ENCODE measurements at places on chromosomes 7 and 10.

DNA sequence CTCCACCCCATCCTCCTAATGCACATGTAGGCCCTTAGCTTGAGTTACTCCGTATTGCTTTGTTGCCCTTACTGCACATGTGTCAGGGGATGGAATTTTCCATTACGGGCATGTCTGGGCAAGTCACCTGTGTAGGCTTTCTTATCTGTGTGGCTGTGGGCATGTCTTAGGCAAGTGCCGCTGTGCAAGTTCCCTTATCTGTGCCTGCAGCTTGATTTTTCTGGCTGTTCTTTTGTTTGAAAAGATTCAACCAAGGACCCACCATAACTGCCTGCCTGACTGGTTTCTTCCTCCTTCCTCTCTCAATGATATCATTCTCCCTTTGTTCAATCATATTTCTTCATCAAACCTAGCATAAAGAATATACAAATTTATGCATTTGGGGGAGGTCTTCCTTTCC lies 88.5 kb downstream of the AKR1D1 start:
- DNase-seq = no peak

DNA sequence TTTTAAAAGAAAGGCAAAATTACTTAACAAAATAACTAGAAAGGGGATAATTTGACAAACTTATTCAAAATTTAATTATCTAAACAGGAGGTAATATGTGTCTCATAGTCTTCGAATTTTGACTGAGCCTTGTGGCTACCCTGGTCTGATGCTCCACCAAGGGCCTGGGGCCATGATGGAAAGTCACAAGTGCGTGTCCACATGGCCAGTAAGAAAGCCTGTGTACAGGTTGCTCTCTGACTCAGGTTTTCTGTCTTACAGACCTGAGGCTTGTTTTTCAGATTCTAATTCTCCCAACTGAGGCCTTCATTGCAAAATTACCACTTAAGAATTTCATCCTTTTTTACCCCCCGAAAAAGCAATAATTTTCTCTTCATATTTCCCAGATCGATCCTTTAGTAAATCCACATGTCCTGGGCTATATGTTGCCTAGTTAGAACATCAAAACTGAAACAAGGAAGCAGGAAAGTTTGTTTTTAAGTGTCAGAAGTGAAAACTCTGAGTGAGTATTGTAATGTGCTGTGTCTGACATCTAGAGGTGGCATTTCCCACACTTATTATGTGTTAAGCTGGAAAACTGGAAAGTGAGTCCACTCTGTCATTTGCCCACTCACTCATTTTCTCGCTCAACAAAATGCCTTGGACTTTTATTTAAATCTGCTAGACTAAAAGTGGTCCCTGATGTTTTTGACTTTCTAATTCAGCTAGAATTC lies 10.0 kb downstream of the CYP3A43 start:
- DNase-seq = no peak

GRCh38 chr10:103145860-103146466 lies 47.1 kb downstream of the NT5C2 start:
- no peak for DNase-seq

- DNase-seq = no peak
Measured at GRCh38 chr7:82715344-82715743, 271.8 kb upstream of the CACNA2D1 start.

DNA sequence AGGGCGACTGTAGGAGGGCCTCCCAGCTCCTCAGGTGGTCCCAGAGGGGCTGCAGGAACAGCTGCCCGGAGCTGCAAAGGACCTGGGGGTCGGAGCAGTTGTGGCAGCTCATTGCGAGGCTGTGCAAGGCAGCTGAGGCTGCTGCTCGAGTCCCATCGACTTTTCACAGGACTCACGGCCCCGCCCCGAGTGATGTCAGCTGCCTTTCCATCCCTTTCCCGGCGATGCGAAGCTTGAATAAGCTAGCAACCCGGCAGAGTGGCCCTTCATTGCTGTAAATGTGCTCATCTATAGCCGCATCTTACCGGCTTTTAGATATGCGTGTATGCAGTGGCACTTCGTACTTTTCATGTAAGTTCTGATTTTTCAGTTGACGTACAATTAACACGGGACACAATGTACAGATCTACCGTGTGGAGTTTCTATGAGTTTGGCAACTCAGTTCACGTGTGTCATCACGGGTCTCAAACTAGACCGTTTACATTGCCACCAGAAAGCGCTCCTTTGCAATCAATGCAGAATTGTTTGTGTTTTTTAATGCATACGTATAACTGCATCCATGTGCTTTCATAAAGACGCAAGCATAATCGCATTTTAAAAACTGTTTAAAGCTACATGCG lies at the start of gene CH25H:
Gene CH25H (minus strand): TSS at position 137 of the 620 bp plus-strand sequence. CDS start 25 bp downstream, at position 112.
- DNase-seq = no peak

GRCh38 chr10:60980997-60981396 lies 37.0 kb upstream of the RHOBTB1 start:
- DNase-seq = no peak

DNA sequence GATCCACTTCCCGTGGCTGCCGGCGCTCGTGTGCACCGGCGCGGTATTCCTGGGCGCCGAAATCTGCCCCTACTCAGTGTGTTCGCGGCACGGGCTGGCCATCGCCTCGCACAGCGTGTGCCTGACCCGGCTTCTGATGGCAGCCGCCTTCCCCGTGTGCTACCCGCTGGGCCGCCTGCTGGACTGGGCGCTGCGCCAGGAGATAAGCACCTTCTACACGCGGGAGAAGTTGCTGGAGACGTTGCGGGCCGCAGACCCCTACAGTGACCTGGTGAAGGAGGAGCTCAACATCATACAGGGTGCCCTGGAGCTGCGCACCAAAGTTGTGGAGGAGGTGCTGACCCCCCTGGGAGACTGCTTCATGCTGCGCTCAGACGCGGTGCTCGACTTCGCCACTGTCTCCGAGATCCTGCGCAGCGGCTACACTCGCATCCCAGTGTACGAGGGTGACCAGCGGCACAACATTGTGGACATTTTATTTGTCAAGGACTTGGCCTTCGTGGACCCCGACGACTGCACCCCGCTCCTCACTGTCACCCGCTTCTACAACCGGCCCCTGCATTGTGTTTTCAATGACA lies 1.3 kb downstream of the CNNM1 start:
- DNase-seq = no peak

DNA sequence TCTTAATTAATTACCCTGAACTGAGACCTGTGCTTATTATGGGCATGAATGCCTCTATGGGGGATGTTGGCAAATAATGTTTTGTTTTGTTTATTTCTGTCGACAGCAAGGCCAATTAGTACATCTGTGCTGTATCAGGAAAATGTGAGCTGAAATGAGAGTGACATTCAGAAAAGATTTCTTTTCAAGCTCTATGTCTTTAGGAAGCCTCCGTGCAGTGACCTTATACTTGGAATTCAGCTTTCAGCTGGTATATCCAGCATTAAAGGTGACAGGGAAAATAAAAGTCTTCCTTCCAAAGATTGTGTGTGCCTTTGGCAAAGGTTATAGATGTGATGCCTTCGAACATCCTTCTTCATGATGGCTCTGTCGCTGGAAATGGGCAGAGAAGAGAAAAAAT lies 1061.1 kb downstream of the SORCS3 start:
- no peak for DNase-seq

DNA sequence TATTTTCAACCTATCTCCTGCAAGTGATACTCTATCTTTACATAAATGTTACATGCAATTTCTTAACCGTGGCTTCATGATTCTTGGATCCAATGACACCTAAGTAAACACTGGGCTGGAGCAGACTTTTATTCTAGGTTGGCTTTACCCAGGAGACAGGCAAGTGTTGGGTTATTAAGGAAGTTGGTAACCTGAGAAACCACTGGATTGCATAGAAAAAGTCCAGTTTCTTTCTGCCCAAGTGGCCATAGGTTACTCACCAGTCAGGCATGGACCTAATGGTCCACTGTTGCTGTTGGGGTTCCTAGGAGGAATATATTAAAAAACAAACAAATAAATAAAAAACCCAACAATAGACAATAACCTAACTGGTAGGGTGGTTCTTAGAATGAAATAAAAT lies 112.8 kb downstream of the SEMA3D start:
- DNase-seq = no peak

DNA sequence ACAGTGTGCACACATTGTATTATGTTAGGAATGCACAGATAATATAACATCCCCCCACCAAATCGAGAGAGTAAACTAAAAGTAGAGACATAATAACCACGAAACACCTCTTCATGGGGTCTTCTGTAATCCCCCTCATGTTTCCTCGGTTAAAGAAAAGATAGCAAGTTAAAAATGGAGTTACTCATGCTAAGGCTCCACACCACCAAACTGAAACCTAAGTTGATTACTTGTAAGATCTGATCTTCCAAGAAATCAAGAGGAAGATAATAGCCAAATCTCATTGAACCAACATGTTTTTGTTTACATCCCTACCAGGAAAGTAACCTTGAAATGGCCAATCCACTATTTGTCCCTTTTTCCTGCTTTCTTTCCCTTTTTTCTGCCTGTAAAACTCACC lies 11.7 kb upstream of the ETV1 start:
- no peak for DNase-seq

DNA sequence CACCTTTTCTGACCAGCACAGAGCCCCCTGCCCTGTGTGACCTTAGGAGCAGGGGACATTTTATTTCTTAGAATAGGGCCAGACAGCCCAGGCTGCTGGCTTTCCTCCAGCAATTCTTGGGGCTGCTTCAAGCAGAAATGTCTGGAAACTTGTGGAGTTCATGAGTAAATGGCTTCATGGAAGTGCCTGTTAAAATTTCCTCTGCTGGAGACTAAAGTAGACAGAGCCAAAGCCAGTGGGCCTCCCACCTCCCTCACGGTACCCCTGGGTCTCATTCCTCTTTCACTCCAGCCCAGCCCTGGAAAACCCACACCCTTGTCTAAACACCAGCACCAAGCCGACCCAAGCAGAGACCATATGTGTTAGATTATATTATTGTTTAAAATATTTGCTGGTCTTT lies 505.5 kb upstream of the ZMIZ1 start:
- no peak for DNase-seq

DNA sequence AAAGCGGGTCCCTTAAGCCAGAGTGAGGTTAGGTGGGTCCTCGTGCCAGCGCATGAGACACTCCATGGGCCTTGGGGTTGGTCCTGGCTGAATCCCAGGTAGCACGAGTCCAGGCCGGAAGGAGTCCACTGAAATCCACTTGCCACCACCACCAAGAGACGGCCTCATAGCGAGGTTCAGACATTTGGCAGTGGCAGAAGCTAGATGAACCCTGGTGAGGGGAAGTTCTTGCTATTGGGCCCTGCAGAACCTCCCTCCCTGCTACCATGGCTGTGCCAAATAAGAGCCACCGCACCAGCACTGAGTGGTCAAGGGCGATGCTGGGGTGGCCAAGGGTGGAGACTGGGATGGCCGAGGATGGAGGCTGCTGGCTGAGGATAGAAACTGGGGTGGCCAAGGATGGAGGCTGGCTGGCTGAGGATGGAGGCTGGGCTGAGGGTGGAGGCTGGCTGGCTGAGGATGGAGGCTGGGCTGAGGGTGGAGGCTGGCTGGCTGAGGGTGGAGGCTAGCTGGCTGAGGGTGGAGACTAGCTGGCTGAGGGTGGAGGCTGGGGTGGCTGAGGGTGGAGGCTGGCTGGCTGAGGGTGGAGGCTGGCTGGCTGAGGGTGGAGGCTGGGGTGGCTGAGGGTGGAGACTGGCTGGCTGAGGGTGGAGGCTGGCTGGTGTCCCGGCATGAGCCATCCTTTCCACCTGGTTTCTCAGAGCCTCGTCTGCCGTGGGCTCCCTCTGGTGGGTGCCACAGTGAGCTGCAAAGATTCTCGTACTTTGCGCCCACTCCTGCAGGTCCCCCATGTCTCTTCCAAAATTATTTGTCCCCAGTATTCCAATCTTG lies 88.2 kb downstream of the ELFN1 start:
- DNase-seq = no peak

All from hypothalamus (tissue), 51 donors.